ENCODE measurements at places on chromosomes 1 and 21.

DNA sequence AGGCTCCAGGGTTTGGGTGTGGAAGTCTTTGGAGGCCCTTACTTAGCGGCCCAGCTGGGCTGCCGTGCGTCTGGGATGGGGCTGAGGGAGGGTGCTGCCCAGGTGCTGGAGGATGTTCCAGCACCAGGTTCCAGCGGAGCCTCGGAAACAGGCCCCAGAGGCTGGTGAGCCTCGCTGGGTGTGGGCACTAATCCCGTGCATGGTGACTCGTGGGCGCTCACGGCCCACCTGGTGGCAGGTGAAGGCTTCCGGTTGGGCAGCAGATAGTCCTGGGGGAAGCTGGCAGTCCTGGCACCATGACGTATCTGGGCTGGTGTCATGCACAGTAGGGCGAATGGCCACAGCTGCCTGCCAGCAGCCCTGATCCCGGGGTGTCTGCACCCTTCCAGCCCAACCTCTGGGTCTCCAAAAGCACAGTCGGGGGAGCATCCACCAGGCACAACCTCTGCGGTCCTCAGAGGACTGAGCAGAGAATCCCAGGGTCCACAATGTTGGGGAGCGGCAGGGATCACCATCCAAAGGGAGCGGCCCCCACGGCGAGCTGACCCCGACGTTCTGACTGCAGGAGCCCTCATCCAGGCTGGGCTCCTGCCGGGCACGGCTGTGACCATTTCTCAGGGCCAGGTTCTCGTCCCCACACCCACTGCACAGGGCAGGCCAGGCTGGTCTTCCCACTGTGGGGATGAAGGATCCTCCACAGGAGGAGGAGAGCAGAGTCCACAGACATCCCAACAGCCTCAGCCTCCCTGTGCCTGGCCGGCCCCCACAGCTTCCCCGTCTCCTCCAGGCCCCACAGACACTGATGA, 25.3 kb downstream of the FTCD start:
- no peak for DNase-seq

- no peak for DNase-seq
These were observed 146.6 kb upstream of the WNT4 start for GRCh38 chr1:22289307-22289995.

- DNase-seq: peak; percentile 52
These were observed 24.8 kb downstream of the LEMD1 start for GRCh38 chr1:205396967-205397616.

GRCh38 chr1:54390655-54391054, 15.5 kb downstream of the SSBP3 start:
- DNase-seq: no peak

DNA sequence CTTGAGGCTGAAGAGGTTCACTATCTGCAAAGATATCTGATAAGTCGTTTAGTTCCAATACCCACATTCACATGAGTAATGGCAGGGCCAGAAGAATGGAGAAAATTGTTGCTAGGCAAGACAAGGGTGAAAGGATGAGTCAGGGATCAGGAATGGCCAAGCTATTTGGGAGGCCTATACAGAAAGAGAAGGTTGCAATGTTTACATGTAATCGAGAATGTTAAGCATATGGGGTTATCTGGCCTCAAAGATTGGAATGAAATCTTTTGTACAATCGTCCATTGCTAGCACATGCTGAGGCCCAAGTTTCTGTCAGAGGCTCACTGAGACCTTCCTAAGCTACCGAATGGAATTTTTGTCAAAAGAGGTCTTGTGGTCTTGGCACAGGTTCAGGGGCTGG, 299.9 kb upstream of the PLD5 start:
- no peak for DNase-seq

DNA sequence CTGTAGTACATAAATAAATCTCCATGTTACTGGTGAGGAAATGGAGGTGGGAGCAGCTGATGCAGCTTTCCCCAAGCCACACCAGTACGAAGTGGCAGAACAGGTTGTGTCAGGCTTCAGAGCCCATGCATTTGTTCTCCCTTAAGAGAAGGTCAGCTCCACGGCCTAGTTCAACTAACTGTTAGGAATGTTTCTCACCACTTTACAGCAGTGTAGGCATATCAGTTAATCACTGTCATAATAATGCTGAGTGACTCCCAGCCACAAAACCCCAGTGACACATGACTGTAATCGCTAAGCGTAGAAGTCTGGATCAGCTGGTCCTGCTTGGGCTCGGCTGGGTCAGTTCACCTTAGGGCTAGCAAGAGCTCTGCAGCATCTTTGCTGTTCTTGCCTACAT, 90.4 kb downstream of the VPS26C start:
- DNase-seq: no peak

GRCh38 chr21:28374881-28375280, 617.8 kb downstream of the LTN1 start:
- no peak for DNase-seq

DNA sequence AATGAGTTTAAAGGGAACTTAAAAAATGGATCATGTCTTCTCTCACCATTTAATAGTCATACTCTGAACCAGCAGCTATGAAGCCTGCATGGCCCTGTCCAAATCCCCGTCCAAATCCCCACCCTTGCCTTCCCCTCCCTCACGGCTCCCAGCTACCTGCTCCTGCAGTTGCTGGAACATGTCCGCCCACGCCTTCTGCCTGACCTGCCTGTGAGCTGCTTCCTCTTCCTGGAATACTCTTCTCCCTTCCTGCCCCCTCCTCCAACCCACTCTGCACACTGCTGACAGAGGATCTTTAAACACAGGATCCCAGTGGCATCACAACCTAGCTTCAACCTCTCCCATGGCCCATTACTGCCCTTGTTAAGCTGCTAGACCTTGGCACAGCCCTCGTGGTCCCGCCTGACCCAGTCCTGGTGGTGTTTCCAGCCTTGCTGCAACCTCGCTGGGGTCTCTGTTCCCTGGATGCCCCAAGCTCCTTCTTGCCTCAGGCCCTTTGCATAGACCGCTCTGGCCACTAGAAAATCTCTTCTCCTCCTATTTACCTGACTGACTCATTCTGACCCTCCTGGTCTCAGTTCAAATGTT, 118.3 kb downstream of the PTPRU start:
- DNase-seq: no peak

GRCh38 chr1:13664451-13664850, 35.5 kb upstream of the PRDM2 start:
- DNase-seq: no peak

DNA sequence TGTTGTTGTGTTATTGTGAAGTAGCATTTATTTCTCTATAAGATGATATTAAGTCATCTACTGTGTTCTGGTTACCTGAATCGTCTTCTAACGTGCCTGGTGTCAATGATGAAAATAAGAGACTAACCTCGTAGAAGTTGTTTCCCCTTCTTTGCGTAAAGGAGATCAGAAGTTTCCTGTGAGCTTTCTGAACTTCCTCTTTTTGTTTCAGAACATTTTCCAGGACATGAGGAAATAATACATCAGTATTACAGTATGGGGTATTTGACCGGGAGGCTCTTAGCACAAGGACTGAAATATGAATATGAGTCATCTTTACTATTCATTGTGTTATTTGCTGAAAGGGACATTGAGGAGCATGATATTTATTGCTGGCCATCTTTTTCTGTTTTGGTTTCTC, 1.3 kb downstream of the ST6GALNAC3 start:
- DNase-seq: no peak

GRCh38 chr1:35053433-35053832, 21.7 kb upstream of the ZMYM6 start:
- no peak for DNase-seq

DNA sequence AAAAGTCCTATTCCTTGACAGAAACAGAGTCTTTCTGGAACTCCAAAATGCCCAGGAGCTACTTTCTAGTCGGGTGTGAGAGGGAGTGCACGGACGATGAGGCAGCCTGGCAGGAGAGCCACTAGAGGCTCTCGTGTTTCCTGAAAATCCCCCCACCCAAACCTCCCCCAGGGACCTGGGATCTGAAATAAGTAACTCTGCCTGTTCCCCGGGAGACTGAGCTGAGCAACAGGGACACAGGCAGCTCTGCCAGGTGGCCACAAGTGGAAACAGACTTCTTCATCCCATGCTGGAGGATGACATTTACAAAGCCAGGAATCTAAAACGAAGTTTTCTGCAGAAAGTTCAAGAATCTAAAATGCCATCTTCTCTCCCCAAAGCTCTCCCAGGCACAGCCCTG, 77.1 kb downstream of the ITPKB start:
- no peak for DNase-seq

GRCh38 chr1:21050031-21050430, 126.7 kb downstream of the EIF4G3 start:
- DNase-seq: no peak
